ENCODE measurements at places on chromosomes 16 and 17. TPM values are rescaled to one million over a fixed set of nuclear protein-coding genes. Genes with fewer than 3 reads are reported as not detected.

DNA sequence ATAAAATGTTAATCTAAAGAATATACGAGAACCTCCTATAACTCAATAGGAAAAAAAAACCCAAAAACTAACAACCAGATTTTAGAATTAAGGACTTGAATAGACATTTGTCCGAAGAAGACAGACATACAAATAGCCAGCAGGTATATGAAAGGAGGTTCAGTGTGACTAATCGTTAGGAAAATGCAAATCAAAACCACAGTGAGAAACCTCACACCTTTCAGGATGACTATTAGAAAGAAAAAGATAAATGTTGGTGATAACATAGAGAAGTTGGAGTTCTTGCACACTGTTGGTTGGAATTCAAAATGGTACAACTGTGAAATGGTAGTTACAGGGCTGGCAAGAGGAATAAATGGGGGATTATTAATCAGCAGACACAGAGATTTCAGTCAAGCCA lies 339.0 kb downstream of the TMEM114 start:
- no peak for DNase-seq

RASL10B gene
- total RNA-seq: 23.8 TPM

- DNase-seq: no peak
Measured at GRCh38 chr17:19978209-19978802, 678 bp upstream of the AKAP10 start.

ADAP2 gene
- 8.0 TPM for total RNA-seq

DNA sequence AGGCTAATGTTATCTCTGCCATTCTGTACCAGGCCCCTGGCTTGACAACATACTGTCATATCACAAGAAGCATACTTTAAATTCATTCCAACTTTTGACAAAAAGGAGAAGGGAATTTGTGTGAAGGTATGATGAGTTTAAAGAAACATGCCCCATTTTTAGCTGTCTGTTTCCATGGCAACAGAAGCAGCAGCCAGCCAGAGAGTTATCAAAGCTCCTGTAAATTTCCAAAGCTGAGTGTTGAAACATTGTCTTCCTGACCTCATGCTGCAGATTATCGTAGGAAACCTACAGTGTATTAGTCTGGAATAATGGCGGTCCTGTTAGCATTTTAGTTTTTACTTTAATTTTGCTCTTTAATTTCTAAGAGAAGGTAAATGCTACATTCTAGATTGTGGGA lies 124.9 kb downstream of the MRTFB start:
- no peak for DNase-seq

DNA sequence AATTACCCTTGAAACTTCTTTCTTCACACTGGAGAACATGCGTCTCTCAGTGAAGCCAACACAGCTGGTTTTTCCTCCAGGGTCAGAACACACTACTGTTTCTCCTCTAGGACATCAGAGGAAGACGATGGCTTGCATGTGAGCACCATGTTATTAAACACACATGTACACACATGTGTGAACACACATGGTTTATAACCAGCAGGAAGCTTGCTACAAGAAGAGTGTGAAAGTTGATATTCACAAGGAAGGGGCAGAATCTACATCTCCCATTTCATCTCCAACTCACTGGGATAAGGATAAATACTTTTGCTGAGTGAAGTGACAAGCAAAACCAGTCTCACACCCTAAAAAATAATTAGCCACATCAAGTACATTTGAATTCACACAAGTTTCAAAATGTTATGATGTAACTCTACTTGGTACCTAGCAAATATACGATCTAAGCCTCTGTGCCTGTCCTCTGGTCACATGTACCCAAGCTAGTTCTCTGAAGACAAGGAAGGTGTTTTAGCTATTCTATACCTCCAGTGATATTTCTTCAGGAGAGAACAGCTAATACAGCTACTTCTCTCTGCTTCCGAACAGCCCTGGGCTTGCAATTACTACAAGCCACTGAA lies 127.7 kb downstream of the PARN start:
- DNase-seq: no peak

CCL17 gene
- total RNA-seq: not detected

GLTPD2 gene
- not detected for total RNA-seq

- peak; percentile 44 for DNase-seq
Measured at GRCh38 chr17:41651625-41652460, 27.5 kb upstream of the KRT17 start.

DNA sequence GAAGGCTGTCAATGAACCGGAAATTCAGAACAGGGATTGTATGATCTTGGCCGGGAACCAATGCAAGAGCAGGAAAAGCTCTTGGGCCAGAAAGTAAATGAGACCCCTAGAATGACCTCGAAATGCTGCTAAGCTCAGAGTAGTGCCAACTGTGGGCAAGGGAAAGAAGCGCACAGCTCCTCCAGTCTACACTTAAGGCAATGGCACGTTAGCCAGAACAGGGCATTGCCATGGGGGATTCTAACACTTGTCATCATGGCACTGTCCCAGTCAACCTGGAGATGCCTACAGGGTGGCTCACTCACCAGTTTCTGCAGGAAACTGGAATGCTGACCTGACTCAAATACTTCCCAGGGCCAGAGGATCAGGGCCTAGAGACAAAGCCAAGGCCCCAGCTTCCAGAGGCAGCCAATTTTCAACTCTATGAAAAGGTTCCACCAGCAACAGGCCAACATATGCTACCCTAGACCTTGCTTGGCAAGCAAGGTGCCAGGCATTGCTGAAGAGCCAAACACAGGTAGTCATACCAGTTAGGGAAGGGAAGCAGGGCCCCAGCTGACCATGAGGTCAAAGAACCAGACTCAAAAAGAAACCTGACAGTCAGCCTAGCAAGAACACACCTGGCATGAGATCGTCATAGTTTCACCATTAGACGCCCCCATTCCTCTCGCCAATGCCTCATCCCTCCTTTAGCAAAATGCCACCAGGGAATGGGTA lies 34.9 kb downstream of the ARHGAP17 start:
- no peak for DNase-seq

TAC4 gene
- total RNA-seq: not detected

- no peak for DNase-seq
Measured at GRCh38 chr17:56910509-56911235, 3.2 kb downstream of the TRIM25 start.

DNA sequence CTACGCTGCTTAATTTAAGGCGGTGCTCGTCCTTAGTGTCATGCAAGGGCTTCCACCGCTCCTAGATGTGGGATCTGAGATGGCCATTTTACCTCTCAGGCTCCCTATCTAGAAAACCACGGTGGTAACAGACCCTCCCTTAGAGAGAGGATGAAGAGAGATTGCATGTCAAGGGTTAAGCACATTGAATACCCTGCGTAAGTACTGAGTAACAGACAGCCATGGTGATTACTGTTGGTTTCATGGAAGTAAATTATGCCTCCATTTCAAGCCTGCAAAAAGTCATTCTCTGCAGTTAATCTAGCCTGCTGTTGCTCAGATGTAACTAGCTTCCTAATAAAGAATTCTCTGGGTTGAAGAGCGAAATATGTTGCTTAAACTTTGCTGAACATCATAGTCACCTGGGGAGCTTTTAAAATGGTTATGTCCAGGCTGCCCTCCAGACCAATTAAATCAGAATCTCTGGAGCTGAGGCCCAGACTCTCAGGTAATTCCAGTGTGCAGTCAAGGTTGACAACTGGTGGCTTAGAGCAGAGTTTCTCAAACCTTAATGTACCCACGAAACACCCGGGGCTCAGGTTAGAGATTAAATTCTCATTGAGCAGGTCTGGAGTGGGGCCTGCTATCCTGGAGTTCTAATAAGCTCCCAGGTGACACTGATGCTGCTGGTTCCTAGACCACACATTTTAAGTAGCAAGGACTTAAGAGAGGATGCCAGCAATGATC lies 167.1 kb downstream of the SNX29 start:
- no peak for DNase-seq

GRCh38 chr17:77318021-77318420 lies 177.3 kb downstream of the SEC14L1 start:
- DNase-seq: no peak

DNA sequence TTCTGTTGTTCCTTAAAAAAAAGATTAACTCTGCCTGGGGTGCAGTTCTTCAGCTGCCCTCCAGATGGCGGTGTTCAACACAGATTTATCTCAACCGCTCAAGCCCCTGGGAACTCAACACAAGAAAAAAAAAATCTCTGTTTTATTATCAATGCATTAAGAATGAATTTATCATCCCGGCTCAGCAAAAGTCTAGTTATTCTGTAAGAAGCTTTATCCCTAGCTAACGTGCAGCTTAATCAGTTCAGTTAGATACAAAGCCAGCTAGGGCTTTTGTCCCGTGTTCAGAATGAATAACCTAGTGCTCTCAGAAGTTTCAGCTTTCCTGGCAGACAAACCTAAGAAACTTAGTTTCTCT lies 475.9 kb upstream of the CCL2 start:
- peak; percentile 40 for DNase-seq

- DNase-seq: no peak
Measured at GRCh38 chr17:72974605-72975232, 117.8 kb downstream of the SLC39A11 start.

DNA sequence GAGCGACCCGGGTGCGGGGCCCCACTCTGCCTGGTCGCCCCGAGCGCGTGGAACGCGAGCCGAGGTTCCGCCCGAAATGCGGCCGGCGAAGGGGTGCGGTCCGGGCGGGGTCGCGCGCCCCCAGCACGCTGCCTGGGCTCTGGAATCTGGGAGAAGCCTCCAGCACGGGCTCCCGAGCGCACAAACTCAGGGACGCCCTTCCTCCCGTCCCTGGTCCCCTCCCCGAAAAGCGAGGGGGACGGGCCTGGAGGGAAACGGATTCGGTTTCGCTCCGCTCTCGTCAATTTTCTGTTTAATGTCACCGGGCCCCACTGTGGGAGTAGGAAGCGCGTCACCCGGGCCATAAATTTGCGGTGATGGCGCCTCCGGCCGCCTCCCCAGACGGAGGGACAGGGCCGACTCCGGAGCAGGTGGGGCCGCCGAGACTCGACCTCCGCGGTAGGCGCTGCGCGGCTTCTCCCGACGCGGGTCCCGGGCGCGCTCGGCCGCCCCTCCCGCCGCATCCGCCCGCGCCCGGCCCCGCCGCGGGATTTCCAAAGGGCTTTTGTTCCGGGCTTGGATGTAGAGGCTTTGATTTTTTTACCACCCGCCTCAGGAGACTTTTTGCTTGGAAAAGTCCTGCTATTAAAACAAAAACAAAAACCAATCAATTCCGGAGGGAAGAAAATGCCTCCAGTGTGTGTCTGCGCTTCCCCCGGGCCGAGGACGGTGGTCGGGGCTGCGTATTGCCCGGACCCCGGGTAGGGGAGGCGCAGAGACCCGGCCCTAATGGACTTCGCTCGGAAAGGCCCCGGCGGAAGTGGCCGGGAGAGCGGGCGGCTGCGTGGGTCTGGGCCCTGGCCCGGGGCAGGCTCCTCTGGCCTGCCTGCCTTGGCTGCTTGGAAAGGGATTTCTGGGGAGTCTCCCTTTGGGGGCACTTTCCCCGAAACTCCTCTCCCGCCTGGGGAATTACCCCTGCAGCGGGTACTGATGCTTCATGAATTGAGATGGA lies 7.9 kb upstream of the BAHCC1 start:
- peak; percentile 71 for DNase-seq

DNA sequence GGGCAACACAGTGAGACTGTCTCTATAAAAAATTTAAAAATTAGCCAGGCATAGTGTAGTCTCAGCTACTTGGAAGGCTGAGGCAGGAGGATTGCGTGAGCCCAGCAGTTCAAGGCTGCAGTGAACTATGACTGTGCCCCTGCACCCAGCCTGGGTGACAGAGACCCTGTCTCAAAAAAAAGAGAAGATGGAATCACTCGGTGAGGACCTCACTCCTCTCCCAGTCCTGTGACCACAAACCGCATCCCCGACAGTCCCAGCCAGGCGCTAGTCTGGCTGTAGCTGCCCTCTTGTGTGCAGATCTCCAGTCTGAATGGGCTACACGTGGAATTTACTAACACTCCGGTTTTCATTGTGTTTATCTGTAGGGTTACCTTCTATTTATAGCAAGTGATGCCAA lies 11.1 kb downstream of the DEXI start:
- no peak for DNase-seq

DNA sequence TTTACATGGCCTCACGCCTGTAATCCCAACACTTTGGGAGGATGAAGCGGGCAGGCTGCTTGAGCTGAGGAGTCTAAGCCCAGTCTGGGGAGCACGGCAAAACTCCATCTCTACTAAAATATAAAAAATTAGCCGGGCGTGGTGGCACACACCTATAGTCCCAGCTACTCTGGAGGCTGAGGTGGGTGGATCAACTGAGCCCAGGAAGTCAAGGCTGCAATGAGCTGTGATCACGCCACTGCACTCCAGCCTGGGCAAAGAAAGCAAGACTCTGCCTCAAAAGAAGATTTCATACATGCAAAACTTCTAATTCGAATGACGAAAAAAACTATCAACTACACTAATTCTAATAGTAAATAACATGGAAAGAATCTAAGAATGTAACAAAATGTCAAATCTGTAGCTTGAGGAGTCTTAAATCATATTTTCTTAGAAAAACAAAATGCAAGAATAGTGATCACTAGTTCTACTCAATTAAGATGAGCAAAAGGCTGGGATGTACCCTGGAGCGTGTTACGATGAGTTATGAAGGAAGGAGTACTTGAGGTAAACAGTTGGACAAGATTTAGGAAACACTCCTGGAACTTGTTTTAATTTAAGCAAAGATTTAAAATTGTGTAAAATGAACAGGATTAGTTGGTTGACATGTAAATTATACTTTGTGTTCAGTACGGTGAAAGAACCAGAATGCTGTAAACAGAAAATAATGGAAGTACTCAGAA lies 20.7 kb downstream of the YWHAE start:
- no peak for DNase-seq

- DNase-seq: no peak
Measured at GRCh38 chr17:2801841-2802240, 5.6 kb downstream of the RAP1GAP2 start.

P2RX5 gene
- total RNA-seq: 16.4 TPM

HAS3 gene
- 0.67 TPM for total RNA-seq

DNA sequence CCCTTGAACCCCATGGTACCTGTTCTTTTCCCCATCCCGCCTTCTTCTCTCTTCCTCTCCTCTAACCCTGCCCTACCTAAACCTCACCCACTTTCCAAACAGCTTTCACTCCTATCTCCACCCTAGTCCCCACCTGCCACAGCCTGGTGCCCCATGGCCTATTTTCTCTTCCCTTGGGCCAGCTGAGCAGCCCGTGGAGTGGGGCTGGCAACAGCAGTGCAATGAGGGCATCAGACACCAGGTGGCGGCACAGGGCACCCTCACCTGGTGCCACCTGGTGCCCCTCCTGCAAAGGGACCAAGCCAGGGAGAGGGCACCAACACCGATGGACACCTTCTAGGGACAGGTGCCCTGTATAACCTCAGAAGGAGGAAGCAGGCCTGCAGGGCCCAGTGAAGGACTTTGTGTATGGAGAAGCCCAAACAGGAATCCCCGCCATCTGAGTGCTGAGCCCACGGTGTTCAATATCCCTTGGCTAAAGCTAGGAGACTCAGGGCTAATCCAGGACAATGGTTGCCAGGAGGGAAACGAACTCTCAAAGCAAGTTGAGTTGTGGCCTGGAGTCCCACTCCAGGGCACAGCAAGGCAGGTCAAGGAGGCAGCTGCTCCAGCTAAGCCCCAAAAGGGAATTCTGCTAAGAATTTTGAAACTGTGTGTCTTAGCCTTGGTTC lies 4.0 kb upstream of the ABCC3 start:
- peak; percentile 65 for DNase-seq

DNA sequence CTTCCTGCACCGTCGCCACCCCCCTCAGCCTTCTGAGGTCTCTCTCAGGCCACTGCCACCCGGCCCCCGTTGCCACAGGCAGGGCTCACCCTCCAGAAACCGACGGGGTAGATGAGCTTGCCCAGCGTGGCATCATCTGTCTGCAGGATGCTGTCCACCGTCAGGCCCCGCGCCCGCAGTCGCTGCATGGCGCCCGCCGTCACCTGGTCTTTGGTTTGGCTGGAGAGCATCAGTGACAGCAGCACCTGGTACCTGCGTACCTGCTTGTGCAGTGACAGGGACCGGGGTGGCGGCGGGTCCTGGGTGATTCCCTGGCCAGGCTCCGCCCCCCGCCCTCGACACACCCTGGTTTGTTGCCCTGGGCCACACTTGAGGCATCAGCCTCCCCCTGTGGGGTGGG lies 3.1 kb downstream of the NTHL1 start:
- peak; percentile 49 for DNase-seq

All from left ventricle myocardium superior (tissue), 1 donor.